DMS 273 treated with DMSO at 0.1 percent for 48 hours (cell line): ENCODE measurements at places on chromosomes 3 and 15.

GRCh38 chr3:181919375-181919774, 207.7 kb downstream of the SOX2 start:
- DNase-seq = no peak

DNA sequence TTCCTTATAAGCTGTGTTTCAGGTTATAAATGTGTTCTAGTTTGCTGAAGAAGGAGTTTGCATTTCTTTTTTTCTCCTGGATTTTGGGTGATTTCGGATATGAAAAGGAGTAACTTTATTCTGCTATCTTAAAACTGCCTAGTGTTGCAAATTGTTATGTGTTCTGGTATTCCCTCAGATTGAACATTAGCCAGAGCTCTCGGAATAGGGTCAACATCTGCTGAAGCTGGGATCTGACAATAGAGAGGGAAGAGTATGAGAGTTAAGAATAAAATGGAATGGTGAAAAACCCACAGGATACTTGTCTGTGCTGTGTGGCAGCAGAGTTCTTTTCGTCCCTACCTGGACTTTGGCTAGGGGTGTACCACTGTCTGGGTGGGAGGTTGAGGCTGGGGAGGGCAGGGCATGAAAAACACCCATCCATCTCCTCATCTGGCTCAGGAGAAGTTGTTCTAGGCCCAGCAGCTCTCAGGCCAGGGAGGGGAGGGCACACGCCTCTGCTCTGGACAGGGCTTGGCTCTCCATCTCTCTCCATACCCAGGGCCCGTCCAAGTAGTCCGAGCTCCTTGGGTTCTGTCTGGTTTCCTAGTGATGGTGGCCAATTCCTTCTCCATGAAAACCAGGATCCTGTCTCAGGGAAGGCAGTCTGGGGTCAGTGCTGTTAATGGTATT, 13.2 kb downstream of the SPSB4 start:
- DNase-seq = no peak

GRCh38 chr3:110620118-110620517, 451.5 kb upstream of the NECTIN3 start:
- DNase-seq = no peak

DNA sequence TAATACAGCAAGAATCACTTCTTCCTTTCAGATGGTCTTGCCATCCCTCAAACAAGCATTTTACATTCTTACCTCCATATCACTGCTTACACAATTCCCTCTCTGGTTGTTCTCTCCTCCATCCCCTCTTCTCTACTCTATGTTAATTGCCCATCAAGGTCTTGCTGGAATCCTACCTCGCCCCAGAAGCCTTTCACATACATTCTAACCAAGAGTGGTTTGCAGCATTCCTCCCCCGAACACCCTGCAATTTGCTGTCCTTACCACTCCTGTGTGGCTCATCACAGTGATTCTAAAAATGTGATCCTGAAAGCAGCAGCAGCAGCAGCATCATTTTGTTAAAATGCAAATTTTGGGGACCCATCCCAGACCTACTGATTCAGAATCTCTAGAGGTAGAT, 30.6 kb downstream of the TNIK start:
- no peak for DNase-seq

DNA sequence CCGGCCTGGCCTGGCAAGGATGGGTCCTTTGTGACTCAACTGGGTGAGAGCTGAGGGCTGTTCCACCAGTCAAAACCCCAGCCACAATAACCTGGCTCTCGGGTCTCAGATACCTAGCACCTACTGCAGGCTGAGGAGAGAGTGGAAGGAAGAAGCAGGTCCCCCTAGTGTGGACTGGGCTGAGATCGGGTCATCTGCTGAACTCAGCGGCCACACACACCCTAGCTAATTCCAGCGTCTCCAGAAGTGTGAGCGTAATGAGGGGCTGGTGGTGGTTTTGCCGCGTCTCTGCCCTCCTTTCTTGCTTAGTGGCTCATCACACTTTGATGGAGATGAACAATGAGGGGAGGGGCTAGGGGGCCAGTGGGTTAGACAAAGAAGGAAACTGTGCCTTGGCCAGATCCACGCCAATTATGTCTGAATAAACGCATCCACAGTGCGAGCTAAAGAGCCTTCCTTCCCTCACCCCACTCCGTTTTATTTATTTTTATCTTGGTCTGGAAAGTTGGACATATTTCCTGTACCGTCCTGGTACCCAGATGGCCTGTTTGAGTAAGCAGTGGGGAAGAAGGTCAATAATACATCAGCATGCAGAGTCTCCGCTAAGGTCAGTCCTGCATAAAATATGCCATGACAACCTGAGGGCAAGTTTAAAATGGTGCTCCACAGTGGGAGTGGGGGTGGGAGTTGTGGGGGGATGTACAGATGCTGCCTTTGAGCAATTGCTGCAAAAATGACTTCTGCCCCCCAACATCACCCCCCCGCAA, 370.0 kb downstream of the WDR72 start:
- no peak for DNase-seq

DNA sequence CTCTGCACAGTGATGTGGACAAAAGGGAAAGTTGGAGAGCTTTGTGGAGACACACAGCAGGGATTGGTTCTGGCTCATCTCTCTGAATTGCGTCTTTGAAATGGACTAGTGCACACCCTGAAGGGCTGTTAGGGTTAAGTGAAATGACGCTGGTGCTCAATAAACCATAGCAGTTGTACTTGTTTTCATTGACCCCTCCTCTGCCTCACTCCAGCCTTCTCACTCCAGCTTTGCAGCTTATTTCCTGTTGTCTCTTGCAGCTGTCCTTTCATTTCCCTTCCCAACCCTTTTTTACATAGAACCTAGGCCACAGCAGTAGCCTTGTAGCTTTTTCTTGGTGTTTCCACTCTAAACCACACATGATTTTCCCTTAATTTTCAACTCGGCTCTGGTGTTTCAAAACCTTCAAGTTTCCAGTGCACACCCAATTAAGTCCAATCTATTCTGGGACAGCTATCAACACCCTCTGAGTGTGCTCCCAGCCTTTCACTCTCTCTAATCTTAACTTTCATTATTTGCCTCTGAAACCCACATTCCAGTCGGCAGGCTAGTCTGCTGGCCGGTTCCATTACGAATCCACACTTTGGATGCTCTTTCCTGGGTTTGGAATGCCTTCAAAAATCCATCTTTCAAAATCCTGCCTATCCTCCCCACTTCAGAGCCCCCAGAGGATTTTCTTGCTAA, 6.4 kb downstream of the C3orf52 start:
- DNase-seq = no peak

GRCh38 chr15:74010929-74011540, 16.5 kb downstream of the PML start:
- no peak for DNase-seq

- DNase-seq = no peak
Measured at GRCh38 chr3:196274585-196274984, 12.9 kb downstream of the PCYT1A start.

- DNase-seq = no peak
Measured at GRCh38 chr3:38563886-38564270, 67.7 kb downstream of the EXOG start.

DNA sequence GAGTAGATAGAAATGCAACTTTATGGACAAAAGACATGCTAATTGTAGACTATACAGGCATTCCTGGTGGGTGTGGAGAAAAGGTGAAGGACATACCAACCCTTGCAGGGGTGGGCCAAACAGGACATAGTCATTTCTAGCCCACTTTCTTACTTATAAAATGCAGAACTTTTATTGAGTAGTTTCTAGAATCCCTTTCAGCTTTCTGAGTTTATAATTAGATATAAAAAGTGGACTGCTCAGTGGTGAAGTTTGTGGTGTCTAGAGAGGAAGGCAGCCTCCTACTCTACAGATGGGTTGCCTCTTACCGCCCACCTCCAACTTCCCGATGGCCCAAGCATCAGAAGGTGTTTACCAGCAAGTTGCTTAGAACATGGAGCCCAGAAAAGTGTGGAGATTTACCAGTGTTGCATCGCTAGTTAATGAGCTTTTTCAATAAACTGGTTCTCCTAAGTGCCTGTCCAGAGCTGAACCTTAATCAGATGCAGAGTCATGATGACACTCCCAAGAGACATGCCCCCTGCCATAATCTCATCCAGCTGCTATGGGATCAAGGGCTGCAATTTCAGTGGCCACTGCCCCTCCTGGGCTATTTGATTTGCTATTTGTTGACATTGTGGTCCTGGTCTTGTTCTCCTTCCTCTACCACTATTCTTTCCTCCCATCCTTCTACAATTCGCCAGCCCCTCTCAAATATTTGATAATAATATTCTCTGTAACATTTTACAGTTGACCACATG, 77.5 kb upstream of the STRIT1 start:
- DNase-seq = no peak

GRCh38 chr3:195801251-195802183, 10.2 kb downstream of the MUC4 start:
- no peak for DNase-seq

DNA sequence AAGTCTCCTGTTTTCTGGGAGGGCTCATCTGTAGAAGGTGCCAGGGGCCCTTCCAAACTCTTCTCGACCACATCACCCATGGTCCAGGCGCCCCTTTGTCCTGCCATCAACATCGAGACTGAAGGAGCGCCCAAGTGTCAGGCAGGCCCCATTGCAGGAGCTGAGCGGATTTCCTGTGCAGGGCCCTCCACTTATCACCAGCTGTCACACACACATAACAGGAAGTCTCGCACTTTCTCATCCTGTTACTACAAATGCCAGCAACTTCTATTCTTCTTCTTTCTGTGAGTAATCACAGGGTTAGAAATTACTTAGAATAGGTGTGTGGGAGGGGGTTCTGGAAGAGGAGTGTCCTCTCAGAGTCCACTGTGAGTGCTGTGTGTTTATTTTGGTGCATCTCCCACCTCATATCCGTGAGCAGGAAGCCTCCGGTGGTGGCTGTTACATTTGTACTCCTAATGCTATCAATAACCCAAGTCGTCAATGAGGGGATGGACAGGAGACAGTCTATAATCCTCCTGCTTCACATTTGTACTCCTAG, at the start of gene KLHL6:
KLHL6 (minus strand) TSS at position 166 of the 541 bp plus-strand sequence; CDS start at position 113, 53 bp downstream.
- no peak for DNase-seq

DNA sequence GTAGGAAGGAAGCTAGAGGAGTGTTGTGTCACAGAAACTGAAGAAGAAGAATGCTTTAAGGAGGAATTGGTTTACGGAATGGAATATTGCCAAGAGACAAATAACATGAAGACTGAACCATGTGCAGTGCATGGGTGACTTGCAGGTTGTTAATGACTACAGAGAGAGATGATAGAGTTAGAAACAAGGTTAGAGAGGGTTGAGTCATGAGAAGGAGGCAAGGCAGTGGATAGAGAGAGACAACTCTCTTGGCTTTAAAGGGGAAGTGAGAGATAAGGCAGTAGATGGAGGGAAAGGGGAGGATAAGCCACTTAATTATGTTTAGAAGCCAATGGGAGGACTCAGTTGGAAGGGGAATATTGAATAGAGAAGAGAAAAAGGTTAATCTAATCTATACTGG, 119.3 kb upstream of the CCNL1 start:
- DNase-seq = no peak

DNA sequence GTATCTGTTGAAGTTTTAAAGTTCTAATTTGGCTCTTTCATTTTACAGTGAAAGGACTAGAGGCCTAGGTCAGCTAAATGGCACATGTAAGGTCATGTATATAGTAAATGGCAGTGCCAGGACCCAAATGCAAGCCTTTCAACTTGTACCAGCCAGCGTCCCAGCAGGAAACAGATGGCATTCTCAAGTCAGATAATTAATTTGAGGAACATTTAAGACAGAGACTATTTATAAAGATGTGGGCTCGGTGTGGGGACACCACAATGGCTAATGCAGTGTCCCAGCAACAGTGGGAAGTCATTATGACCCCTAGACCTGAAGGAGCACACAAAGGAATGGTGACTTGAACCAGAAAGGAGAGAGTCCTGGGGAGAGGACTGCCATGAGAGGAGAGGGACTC, 6.1 kb downstream of the MINDY4B start:
- DNase-seq = peak; percentile 47

GRCh38 chr3:22980346-22980745, 222.8 kb upstream of the UBE2E2 start:
- DNase-seq = no peak

DNA sequence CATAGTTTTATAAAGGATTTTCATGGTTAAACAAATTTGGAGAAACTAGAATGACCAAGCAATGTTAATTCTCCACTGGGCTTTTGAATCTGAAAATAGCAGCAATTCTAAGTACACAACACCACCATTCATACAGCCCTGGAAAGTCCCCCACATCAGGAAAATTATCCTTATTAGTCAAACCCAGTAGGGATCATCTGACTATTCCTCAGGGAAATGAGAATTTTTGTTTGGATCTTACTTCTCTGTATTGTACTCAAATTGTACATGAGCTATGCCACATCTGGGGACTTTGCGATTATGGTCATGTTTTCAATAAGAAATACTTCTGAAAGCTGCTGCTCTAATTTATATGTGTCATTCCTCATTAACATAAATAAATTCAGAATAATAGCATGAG, 46.0 kb downstream of the RARB start:
- no peak for DNase-seq

DNA sequence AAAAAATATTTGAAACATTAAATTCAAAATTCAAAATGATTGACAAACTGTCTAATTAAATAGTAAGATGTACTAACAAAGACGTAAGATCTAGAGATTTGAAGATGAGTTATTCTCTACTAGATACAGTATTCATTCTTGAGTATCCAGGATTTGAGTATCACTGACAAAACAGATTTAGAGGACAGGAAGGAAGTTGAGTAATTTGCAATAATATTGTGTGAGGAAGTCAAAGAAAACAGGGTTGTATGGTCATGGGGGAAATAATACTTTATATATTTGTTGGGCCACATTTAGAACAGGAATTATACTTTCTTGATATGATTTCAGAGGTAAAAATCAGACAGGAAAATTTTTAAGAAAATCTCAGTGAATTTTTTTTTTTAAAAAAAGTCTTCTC, 393.1 kb upstream of the CDIN1 start:
- DNase-seq = no peak

DNA sequence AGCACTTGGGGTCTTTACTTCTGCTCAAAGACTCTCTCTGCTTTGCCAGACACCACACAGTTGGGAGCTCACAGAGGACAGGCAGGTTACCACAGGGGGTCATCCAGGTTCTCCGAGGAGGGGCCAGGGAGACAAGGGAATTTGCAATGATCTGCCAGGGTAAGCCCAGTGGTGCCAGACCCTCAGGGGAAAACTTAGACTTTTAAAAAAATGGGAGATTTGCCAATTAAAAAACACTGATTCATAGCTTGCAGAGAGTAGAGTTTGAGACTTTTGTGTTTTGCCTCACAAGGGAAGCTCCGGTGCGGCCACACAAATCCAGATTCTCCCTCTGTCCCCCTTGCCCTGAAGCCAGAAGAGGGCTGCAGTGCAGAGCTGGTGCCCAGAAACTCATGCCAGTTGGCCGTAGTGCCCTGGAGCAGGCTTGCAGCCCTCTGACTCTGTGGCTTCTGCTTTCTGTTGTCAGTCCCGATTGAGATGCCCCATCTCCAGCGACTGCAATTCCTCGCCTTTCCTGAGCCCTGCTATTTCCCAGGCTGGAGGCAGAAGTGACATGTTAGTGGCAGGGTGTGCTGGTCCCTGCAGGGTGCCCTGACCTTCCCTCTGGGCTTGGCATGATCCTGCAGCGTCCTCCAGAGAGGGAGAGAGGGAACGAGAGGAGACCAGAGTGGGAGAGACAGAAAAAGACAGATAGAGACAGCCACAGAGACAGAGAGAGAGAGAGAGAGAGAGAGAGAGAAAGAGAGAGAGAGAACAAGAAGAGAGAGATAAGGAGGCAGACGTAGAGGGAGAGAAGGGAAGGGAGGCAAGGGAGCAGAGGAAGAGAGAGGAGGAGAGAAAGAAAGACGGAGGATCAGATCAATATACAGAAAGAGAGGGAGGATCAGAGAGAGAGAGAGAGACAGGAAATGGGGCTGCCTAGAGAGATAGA, 46.0 kb downstream of the RHCG start:
- no peak for DNase-seq

- DNase-seq = no peak
Measured at GRCh38 chr3:36075491-36075890, 304.8 kb upstream of the STAC start.

GRCh38 chr3:168812234-168812633, 716.5 kb upstream of the GOLIM4 start:
- DNase-seq = no peak
